Activated CD4-positive, CD25-positive, alpha-beta regulatory T cell treated with anti-CD3 and anti-CD28 coated beads, Interleukin-2, amount 50 U/mL, for 16 hours (primary cell): ENCODE measurements at places on chromosomes 2 and 18.

DNA sequence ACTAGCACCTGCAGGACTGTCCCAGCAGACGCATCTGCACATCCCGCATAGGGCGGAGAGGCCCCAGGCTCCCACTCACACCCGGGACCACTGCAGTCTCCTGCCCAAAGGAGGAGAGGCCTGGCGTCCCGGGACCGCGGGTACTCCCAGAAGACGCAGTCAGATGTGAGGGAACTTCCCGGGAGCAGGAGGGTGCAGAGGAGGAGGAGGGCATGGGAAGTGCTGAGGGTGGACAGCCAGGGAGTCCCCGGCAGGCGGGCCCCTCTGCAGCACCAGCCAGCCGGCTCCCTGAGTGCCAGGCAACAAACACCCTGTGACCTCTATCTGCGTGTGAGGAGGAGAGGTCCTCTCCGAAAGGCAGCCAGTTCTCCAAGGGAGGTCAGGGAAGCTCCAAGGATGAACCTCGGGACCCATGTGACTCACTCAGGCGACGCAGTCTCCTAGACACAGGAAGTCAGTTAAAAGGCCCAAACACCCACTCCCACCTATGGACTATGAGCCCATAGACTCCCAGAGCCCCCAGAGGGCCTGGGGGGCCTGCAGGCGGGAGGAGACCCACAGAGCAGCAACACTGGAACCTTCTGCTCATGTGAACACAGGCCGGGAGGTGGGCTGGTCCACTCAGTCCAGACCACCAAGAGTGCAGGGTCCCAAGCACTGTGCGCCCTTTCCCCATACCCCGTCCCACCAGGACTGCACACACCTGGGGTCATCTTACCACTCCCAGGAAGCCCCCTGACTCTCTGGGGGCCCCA is 4.2 kb downstream of the PXDN start:
- no peak for DNase-seq

DNA sequence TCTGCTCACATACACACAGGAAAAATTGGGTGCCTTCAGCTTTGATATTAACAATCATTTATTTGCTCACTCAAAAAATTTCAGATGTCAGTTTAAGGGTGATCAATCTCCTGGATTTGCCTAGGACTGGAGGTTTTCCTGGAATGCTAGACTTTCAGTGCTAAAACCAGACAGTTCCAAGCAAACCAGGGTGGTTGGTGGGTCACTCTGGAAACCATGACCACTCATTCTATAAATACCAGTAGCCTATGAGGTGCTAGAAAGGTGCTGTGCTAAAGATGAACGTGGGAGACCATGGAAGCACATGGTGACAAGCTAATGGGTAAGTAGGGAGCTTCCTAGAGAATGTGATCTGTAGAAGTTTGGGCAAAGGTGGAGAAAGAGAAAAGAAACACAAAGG is 25.4 kb upstream of the STPG4 start:
- DNase-seq, result no peak

- no peak for DNase-seq
Measured at GRCh38 chr18:60894254-60894945, 438.8 kb upstream of the CDH20 start.

DNA sequence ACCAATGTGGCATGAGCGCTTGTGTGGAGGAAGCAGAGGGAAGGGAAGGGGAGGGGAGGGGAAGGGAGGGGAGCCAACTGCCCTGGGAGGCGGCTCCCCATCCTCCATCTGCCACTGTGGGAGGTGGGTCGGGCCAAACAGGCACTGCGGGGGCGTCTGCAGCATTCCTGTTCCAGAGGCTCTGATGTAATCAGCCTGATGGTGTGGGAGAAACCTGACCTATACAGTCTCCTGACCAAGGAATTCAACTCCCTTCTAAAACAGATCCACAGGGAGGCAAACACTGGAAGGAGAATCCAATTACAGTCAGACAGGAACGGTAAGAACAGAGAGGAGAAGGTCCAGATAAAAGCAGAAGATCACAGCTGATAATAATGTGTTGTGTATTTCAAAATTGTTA is 88.8 kb downstream of the CD8B2 start:
- DNase-seq, result no peak

DNA sequence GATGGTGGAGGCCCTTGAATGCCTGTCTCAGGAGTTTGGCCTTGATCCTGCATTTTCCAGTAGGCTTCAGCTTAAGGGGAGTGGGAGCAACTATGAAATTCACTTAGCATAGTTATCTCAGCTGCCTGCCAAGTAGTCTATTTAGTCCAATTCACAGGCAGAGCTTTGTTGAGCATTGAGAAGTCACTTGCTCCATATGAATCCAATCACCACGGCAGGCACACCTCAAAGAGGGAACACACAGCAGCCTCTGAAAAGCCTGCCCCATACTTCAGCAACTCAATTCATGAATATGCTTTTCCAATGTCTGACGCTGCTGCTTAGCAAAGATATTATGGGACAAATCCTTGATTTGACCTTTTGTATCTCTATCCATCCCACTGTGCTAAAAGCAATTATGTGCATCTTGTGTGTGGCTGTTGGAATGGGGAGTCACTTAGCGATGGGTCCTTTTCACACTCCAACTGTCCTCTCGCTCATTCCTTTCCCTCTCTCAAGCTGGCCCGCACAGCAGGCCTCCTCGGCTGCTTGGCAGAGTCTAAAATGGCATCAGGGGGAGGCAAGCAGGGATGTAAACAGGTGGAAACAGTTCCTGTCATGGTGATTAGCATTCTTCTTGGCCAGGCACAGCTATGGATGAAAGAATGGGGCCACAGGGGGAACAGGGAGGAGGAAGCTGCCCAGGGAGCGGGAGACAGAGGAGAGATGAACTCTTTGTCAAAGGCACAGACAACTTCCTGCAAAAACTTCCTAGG is 56.0 kb upstream of the LRPPRC start:
- no peak for DNase-seq

DNA sequence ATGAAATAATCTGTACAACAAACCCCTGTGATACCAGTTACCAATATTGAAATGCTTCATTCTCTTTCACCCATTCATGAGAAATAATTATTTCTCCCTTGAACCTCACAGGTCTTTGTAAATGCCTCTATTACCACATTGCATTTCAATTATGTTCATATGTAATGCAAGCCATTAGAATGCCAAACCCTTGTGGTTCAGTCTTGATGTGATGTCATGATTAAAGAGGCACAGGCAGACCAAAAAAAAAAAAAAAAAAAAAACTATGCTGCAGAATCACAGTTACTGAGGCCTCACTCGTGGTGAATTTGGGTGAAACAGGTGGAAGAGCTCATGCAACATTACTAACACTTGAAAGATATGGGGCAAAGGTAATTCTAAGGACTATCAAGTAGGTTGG is 9.4 kb upstream of the EPG5 start:
- DNase-seq, result no peak

- DNase-seq, result no peak
Measured at GRCh38 chr2:53896864-53897263, 37.1 kb upstream of the GPR75 start.

DNA sequence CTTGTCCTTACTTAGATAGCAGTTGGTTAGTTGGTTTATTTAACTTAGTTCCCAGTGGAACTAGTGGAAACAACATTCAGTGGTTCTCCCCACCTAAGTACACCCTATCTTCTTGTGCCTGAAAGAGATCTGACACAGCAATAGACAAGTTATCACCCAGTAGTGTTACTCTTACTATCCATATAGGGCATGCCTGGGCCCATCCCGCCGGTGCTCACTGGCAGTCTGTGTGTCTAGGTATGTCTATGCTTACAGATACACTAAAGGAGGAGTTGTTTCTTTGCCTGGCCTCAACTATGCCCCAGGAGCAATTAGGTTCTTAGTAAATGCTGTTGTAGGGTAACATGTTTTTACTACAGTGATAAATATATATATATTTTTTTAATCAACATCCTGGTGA is 12.0 kb upstream of the NRP2 start:
- no peak for DNase-seq

- DNase-seq, result no peak
Measured at GRCh38 chr2:191001032-191001431, 12.9 kb downstream of the STAT1 start.

DNA sequence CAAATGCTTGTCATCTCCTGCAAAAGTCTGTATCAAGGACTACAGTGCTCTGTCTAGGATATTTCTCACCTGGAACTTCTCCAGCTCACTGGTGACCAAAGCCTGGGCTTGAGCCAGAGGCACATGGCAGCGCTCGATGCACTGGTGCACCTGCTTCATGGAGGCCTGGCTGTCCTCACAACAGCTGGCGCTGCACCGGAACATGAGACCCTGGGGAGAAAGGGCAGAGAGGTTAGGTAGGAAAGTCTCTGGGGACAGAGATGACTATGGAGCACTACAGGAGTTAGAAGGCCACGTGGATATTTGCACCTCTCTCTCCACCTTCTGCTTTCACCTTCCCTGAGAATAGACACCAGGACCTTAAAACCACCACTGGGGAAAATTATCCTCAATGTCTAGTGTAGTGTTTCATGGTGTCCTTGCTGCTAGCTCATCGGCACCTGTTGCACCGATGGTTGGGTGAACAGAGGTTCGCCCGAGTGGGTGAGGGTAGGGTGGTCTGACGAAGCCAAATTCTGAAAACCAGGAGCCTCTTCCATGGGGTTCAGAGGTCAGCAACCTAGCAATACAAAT is 1.0 kb downstream of the FAM136A start:
- DNase-seq, result no peak

- no peak for DNase-seq
Measured at GRCh38 chr2:32237996-32238395, 26.7 kb downstream of the NLRC4 start.

GRCh38 chr2:238462782-238463396 is 36.2 kb downstream of the ASB1 start:
- no peak for DNase-seq
